AG08396 (cell line): ENCODE measurements at places on chromosomes 3 and 15.
A peak's percentile ranks its signal among the peaks of the same experiment; 100 is the strongest.

DNA sequence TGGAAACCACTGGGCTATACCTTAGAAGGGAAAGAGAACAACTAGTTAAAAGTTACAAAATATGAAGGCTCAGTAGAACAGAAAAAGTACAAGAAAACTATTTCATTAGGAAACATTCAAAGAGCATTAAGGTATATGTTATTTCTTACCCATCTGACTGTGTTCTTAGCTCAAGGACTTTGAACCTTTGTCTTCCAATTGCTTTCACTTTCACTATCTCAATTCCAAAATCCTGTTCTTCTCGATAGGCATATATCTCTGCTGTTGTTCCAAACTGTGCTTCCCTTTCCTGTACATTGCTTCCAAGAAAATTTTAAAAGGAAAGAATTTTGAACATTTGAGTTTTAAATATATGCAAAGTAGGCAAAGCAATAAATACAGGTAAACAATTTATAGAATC, 6.9 kb downstream of the CRBN start:
- no peak for DNase-seq

- DNase-seq: no peak
Observed at GRCh38 chr15:28094732-28095521, 4.2 kb downstream of the OCA2 start.

- DNase-seq: no peak
Observed at GRCh38 chr3:18445401-18446148, 20.4 kb upstream of the SATB1 start.

DNA sequence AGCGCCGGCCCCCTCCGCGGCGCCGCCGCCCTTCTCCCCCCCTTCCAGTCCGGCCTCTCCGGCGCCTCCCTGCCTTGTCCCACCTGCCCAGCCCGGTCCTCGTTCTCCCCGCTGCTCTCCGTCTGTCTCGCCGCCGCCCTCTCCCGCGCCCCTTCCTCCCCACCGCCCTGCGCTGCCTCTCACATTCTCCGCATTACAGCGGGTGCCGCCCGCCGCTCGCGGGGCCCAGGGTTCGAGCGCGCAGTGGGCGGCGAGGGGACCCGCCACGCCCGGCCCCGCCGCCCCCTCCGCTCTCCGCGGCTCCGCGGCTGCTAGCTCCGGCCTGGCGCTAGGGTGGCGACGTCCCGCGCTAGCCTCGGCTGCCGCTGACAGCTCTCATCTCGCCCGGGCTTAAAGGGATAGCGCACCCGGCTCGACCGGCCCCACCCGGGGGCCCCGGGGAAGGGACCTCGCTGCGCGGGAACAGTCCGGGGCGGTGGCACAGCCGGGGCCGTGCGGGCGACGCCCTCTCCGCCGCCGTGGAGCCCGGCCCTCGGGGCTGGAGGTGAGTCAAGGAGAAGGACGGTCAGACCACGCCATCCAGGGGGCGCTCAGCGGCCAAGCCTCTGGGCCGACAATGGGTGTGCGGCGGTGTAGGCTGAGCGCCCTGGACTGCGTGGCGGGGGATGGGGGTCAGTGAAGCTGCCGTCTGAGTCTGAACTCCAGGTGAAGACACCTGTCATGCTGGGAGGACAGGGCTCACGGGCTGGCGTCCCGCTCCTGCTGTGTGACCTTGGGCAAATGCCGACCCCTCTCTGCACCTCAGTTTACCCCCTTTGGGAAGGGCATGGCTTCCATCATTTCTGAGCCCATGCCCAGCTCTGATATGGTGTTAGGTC, 187.4 kb upstream of the LINGO1 start:
- DNase-seq: no peak

DNA sequence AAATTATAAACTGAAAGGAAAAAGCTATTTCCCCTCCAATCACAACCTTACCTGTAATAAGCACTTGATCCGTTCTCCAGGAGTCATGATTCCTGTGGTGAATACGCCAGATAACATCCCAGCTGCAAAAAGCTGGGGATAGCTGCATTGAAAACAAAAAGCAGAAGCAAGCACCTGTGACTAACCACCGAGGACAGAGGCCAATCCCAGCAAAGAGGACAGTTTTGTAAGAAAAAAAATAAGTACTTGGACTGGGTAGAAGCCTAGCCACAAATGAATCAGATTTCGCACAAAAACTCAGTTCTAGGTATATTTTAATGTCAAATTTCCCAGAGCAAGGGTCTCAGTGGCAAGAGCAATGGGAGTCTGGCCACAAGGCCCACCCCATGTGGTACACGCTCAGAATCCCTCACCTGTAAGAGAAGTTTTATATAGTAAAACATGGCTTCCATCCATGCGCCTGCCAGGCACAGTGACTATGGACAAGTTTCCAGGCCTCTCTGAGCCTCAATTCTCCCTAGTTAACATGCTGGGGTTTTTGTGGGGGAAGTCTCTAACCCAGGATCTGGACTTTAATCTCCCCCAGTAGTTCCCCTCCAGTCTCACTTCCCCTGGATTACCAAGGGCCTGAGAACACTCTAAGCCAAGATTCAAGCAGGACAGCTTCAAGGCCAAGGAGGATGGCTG, 19.2 kb downstream of the SLC25A20 start:
- DNase-seq: no peak

GRCh38 chr3:157103280-157103679, 56.7 kb downstream of the CCNL1 start:
- no peak for DNase-seq

- no peak for DNase-seq
Observed at GRCh38 chr3:194787072-194787471, 101.4 kb downstream of the FAM43A start.

GRCh38 chr15:80176443-80176842, 23.6 kb downstream of the FAH start:
- no peak for DNase-seq

DNA sequence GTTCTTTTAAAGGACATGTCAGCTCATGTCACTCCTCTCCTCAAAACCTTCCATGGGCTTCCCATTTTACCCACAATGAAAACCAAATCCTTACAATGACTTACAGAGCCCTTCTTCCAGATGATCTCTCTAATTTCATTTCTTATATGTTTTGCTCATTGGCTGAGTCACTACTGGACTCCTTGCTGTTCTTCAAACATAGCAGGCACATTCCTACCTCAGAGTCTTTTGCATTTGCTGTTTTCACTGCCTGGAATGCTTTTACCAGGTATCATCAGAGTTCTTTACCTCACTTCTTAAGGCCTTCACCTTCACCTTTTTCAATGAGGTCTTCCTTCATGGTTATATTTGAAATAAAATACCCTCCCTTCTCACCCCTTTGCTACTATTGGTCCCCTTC, 57.3 kb downstream of the NECTIN3 start:
- DNase-seq: peak; percentile 3

GRCh38 chr15:34942363-34942762, 27.2 kb downstream of the AQR start:
- no peak for DNase-seq

GRCh38 chr3:28906561-28907310, 374.1 kb upstream of the RBMS3 start:
- DNase-seq: no peak

DNA sequence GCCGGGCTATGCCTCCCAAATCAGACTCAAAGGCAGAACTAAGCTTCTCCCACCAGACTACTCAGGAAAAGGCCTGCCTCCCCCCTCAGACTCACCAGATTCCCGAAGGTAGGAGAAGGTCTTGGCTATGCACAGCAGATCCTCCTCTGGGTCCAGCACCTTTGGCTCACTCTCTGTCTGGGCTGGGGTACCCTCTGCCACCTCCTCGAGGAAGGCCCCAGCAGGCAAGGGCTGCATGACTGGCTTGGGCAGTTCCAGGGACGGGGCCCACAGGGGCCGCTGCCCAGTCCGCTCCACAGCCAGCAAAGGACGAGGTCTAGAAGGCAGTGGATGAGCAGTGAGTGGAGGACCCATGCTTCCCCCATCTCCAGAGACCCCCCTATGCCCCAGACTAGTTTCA, 3.3 kb downstream of the CISH start:
- no peak for DNase-seq

DNA sequence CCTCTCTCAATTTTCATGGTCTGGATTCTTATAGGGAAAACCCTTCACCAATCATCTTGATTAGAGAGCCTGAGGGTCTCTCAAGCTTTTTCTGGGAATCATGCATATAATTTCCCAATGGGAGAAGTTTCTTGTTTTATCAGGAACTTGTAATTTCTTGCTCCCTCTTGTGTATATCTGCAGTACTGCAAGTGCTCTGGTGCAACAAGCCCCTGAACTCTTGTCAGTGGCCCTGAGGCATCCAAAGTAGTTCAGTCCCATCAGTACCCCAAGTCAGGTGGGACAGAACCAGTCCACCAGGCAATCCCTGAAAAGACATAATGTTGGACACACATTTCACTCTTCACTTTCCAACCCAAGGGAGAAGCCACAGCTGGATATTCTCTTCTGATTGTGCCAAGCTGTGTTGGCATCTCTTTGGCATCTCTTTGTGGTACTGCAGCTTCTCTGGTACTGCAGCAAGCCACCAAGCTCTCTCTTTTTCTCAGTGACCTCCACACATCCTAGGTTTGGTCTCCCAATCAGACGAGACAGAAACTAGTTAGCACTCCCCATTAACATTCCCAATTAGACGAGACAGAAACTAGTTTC, 214.5 kb downstream of the ZIC4 start:
- DNase-seq: peak; percentile 27

DNA sequence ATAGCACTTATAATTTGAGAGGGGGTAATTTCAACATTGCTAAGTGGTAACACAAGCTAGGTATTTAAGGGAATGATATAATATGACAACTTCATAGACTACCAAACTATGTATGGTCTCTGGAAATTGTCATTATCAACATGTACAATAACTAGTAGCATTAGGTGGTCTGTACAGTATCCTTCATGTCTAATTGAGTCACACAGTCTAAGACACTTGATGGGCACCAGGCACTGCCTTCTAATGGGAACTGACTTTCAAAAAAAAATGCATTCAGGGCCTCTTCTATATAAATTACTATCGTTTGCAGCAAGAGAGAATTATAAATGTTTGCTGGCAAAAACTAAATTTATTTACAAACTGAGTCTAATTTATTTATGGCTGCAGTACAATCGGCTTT, 271.8 kb downstream of the MECOM start:
- DNase-seq: no peak

GRCh38 chr3:130354430-130354829, 9.0 kb downstream of the COL6A5 start:
- DNase-seq: no peak

- no peak for DNase-seq
Observed at GRCh38 chr3:184291738-184292445, 7.1 kb upstream of the PSMD2 start.

GRCh38 chr15:76185716-76186115, 125.6 kb downstream of the ETFA start:
- DNase-seq: peak; percentile 70

DNA sequence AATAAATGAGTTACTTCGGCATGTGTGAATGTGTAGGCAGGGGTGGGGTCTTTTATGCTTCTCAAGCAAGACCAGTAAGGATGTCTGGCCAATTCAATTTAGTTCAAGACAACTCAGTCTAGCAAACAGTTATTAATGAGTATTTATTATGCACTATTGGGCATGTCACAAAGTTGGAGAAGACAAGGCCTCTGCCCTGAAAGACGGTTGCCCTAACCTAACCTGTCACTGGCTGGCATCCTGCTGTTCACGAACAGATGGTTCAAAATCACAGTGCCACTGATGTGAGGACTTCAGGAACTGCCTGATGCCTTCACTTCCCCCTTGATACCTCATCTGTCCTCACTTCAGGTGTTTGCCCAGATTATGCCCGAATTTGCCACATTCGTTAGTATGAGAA, 217.8 kb downstream of the SOX2 start:
- no peak for DNase-seq

GRCh38 chr3:157793745-157794144, 290.5 kb upstream of the VEPH1 start:
- DNase-seq: no peak

GRCh38 chr3:9008550-9009255, 45.4 kb upstream of the RAD18 start:
- DNase-seq: no peak

DNA sequence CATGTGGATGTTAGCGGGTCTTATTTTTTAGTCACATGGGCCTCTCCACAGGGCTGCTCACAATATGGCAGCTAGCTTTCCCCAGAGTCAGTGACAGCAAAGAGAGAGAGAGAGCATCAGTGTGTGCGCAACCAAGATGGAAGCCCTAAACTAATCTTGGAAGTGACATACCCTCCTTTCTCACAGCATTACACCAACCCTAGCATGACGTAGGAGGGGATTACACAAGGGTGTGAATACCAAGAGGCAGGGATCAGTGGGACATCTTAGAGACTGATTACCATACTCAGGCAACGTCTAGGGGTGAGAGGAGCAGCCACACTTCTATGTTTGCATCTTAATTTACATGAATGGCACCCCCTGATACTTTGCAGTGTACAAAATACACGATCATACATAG, 3.5 kb upstream of the UBE2E2 start:
- DNase-seq: no peak

- DNase-seq: no peak
Observed at GRCh38 chr3:113404637-113405036, 36.7 kb downstream of the CFAP44 start.

DNA sequence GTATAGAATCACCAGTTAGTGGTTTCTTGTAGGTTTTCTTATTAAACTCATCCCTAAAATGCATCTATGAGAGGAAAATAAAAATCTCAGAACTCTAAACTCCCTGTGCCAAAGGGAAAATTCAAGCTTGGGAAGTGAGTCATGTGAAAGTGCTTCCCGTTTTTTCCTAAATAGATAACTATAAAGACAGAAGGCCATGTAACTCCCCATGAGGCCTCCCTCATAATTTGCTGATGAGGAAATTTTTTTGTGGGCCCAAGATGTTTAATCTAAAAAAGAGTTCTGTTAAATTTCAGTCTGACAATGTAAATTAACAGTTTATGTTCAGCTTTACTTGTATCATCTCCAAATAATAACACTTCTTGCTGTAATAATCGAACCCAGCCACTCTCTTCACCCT, 1273.9 kb downstream of the OTOL1 start:
- no peak for DNase-seq

- DNase-seq: no peak
Observed at GRCh38 chr3:119456469-119456868, 6.9 kb downstream of the TMEM39A start.

DNA sequence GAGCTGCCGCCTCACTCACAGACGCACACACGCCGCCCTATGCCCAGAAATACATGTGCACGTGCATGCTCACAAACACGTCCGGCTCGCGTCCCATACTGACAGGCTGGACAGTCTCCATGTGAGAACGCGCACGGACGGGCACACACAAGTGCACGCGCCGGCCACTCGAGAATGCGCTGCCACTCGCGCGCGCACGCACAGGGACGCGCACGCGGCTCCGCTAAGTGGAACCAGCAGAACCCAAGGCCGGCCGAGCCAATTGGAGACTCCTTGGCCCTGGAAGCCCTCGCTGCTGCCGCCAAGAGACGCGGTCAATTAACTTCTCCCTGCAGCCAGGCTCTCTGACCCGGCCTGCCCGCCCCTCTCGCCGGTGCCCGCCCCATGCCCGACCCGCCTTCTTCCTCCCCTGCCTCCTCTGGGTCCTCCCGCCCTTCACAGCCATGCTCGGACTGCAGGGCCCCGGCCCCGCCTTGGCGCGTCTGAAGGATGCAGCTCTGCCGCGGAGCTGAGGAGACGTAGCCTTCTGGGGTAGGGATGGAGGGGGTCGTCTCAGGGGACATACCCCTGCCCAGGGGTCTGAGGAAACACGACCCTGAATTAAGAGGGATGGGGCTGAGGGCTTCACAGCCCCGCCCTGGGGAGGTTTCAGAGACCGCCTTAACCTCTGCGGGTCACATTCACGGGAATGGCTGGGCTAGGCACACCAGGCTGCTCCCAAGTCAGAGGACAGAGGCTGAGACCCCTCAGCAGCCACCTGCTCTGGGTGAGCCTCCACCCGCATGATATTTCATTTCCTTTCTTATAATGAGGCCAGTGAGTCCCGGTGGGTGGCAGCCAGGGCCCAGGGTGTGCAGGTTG, 15.0 kb downstream of the PTH1R start:
- peak; percentile 89 for DNase-seq

GRCh38 chr3:117141812-117142211, 432.2 kb downstream of the TUSC7 start:
- DNase-seq: no peak
